CD4-positive, alpha-beta T cell treated with Interferon alpha-2 for 1 hour (primary cell): ENCODE measurements at places on chromosomes 6 and 20.

GRCh38 chr6:87669051-87669450, 33.0 kb downstream of the AKIRIN2 start:
- DNase-seq: no peak

DNA sequence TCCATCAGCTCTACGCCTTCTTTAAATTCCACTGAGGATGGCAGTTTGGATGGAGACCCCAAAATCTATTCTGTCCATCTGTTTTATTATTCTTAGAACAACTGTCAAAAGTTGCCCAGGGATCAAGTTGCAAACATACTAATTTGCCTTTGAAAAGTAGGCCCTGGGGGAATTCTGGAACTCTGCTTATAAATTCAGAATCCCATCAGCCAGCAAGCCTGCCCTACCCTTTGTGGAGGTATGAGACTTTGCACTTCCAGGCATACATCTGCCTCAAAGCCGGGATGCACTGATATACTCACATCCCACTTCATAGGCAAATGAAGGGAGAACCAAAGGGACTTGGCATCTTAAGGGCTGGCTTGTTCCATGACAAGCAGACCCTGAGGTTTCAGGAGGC, 93.6 kb downstream of the INSM1 start:
- DNase-seq: no peak

GRCh38 chr6:131381052-131381708, 191.8 kb upstream of the ARG1 start:
- DNase-seq: no peak

DNA sequence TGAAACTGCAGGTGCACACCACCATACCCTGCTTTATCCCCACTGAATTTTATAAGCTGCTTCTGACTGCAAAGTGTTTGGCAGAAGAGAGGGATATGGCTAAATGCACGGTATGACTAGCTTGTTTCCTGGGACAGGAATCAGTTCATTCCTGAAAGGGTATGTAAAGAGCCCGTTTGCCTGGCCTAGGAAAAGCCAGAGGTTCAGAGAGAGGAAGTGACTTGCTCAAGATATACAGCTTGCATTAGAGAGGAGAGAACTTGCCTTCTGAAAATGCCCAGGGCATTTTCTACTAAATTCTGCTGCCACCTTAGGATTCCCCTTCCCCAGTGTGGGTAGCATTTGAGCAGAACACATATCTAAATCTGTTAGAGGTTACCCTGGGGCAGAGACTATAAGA, 683 bp upstream of the GCNT2 start:
- DNase-seq: no peak

- no peak for DNase-seq
Observed at GRCh38 chr6:69871107-69871506, 4.8 kb downstream of the COL19A1 start.

DNA sequence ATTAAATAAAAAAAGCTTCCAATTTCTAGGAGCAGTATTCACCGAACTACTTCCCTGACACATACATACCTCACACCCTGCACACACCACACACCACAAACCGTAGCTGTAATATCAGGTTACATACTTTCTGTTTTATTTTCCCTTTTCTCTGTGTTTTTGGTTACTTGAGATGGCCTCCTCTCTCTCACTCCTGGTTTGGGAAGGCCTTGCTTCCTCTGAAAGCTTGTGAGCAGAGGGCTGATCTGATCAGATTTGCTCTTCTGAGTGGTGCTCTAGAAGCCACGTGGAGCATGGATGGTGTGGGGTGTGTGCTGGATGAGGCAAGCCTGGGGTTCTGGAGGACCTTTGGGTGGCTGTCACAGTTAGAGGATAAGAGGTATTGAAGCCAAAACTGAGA, 20.9 kb downstream of the UTRN start:
- peak; percentile 12 for DNase-seq
